ENCODE measurements at places on chromosomes 2 and 18. TPM values are rescaled to one million over a fixed set of nuclear protein-coding genes. Genes with fewer than 3 reads are reported as not detected.

GRCh38 chr2:233063269-233063975 is 3.3 kb downstream of the INPP5D start:
- no peak overlapping the region for H3K4me3 ChIP-seq
- no peak overlapping the region for H3K27ac ChIP-seq
- H3K27me3 ChIP-seq = no peaks in the 10 kb centered on the region
- no peaks in the 10 kb centered on the region for H3K4me1 ChIP-seq

- no peak overlapping the region for H3K27ac ChIP-seq
- no peaks in the 10 kb centered on the region for H3K27me3 ChIP-seq
- no peaks in the 10 kb centered on the region for H3K36me3 ChIP-seq
- DNase-seq = no peak
- H3K4me1 ChIP-seq = no peaks in the 10 kb centered on the region
Measured at GRCh38 chr18:13909141-13909940, 6.0 kb downstream of the MC2R start.

GRCh38 chr2:198930170-198930569 is 527.6 kb downstream of the SATB2 start:
- H3K27ac ChIP-seq = no peak overlapping the region
- no peak overlapping the region for H3K4me3 ChIP-seq
- H3K36me3 ChIP-seq = no peaks in the 10 kb centered on the region
- DNase-seq = no peak

DNA sequence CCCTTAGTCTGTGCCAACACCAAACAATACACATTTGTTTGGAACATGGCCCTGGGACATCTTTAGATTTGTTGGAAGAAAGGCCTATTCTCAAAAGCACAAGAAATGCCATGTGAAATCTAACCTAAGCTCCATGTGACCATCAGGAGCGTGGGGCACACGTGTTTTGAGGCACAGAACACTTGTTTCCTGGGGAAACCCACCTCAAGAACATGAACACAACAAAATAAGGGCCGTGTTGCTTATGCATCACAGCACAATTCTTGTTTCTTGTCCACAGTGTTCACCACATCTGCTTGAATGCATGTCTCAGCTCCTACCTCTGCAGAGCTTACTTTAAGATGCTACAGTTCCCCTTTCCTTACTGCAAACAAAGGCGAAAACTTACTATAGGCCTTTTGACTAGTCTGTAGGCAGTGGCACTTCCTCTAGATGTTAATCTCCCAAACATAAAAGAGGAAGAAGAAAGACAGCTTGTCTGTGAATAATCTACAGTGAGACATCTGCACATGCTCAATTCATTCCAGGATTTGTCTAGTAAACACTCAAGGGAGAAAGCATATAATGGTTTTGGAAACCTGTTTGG is 165.0 kb downstream of the ANKRD44 start:
- DNase-seq = no peak
- H3K27ac ChIP-seq = no peak overlapping the region
- H3K36me3 ChIP-seq = peaks cover 2% of the 10 kb centered on the region
- no peak overlapping the region for H3K4me3 ChIP-seq

DNA sequence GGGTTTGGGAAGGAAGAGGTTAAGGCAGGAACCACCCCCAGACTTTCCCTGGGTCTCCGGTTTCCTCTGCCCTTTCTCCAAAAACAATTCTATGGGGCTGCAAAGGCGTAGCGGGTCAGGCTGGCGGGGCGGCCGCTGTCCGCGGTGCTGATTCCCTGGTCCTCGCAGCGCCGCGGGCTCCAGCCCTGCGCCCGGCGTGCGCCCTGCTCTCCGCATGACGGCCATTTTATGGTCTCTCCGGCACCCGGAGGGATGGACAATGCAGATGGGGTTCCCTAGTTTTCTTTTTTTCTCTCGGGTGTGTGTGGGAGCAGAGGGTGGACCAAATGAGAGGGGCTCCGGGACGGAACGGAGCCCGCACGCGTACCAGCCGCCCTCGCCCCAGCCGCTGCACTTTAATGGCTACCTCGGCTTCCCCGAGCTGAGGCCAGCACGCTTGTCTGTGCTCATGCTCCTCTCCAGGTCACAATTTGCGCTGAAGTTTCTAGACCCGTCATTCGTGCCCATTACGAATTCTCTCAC is 1.6 kb downstream of the ST8SIA3 start:
- H3K4me3 ChIP-seq = no peak overlapping the region
- no peaks in the 10 kb centered on the region for H3K36me3 ChIP-seq
- H3K4me1 ChIP-seq = no peaks in the 10 kb centered on the region
- DNase-seq = no peak
- H3K27me3 ChIP-seq = no peaks in the 10 kb centered on the region
- no peak overlapping the region for H3K27ac ChIP-seq

- no peak overlapping the region for H3K4me3 ChIP-seq
- DNase-seq = peak; percentile 22
- H3K36me3 ChIP-seq = no peaks in the 10 kb centered on the region
- H3K27me3 ChIP-seq = no peaks in the 10 kb centered on the region
- no peak overlapping the region for H3K27ac ChIP-seq
Measured at GRCh38 chr2:216659276-216659675, 26.1 kb downstream of the IGFBP2 start.

The FIGLA gene
- total RNA-seq = not detected

The CHST9 gene
- total RNA-seq = not detected

DNA sequence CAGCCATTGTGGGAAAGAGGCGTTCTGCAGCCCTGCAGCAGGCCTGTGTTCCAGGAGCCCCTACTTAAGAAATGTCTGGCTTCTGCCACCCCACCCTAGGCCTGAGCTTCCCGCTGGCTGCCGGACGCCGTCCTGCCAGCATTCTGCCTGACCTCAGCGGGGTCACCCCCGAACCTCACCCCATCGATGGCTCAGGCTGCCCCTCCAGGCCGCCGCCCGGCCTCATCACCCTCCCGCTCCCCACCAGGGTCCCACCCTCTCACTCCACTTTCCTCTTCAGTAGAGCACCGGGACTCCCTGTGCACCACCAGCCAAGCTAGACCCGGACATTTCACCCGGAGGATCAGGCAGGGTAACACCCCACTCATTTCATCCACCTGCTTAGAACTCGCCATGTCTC is 73.6 kb upstream of the SALL3 start:
- no peak for DNase-seq
- no peaks in the 10 kb centered on the region for H3K27me3 ChIP-seq
- H3K4me3 ChIP-seq = no peak overlapping the region

- H3K4me3 ChIP-seq = no peak overlapping the region
- no peaks in the 10 kb centered on the region for H3K4me1 ChIP-seq
- DNase-seq = no peak
- H3K36me3 ChIP-seq = no peaks in the 10 kb centered on the region
- no peaks in the 10 kb centered on the region for H3K27me3 ChIP-seq
Measured at GRCh38 chr2:42369532-42370229, 8.7 kb upstream of the COX7A2L start.

The CD8A gene
- total RNA-seq = 2.9 TPM

- no peaks in the 10 kb centered on the region for H3K36me3 ChIP-seq
- no peak overlapping the region for H3K4me3 ChIP-seq
- H3K27me3 ChIP-seq = no peaks in the 10 kb centered on the region
- H3K27ac ChIP-seq = no peak overlapping the region
- DNase-seq = peak; percentile 53
- H3K4me1 ChIP-seq = no peaks in the 10 kb centered on the region
Measured at GRCh38 chr2:240389302-240389805, 46.1 kb upstream of the GPC1 start.

DNA sequence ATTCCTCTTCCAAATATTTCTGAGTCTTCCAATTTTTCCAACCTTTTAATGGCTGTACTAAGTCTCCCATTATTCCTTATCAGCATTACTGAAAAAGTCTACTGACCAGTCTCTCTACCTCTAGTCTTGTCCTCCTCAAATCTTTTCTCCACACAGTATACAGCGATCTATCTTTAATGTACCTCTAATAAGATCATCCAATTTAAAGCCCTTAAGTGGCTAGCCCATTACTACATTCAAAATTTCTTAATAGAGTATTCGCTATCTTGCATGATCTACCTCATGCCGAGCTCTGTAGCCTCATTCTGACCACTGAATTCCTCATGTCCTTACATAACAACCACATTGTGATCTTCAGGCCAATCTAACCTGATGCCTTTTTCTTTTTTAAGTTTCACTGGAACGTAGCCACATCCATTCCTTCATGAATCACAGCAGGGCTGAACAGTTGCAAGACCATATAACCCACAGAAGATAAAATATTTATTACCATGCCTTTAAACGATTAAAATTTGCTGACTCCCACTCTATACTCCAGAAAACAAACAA is 57.9 kb downstream of the SLC66A3 start:
- no peaks in the 10 kb centered on the region for H3K36me3 ChIP-seq
- H3K27me3 ChIP-seq = no peaks in the 10 kb centered on the region
- H3K4me1 ChIP-seq = no peaks in the 10 kb centered on the region
- H3K4me3 ChIP-seq = no peak overlapping the region
- no peak overlapping the region for H3K27ac ChIP-seq
- no peak for DNase-seq

The REG3G gene
- total RNA-seq = 0.71 TPM

DNA sequence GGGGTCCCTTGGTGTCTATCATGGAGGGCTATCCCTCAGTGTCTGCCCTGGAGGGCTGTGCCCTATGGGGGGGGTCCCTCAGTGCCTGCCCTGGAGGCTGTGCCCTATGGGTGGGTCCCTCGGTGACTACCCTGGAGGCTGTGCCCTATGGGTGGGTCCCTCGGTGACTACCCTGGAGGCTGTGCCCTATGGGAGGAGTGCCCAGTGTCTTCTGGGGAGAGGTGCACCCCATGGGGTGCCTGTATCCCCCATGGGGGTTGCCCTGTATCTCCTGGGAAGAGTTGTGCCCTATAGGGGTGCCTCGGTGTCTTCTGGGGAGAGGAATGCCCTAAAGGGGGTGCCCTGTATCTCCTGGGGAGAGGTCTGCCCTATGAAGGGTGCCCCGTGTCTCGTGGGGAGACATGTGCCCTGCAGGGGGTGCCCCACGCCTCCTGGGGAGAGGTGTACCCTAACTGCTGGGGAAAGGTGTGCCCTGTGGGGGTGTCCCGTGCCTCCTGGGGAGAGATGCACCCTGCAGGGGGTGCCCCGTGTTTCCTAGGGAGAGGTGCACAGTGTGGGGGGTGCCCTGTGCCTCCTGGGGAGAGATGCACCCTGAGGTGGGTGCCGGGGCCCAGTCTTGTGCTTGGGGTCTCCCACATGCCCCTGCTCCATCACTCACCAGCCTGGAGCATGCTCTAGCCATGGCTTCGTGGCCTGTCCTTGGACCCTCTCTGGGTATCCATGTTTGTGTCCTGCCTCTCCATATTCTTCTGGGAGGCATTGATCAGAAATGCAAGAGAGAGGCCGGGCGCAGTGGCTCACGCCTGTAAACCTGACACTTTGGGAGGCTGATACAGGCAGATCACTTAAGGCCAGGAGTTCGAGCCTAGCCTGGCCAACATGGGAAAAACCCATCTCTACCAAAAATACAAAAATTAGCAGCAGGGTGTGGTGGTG is 215.6 kb downstream of the HDAC4 start:
- no peak overlapping the region for H3K27ac ChIP-seq
- H3K36me3 ChIP-seq = peaks cover 1% of the 10 kb centered on the region
- peak; percentile 59 for DNase-seq

GRCh38 chr2:169859423-169859822 is 32.2 kb downstream of the UBR3 start:
- H3K4me3 ChIP-seq = no peak overlapping the region
- no peaks in the 10 kb centered on the region for H3K36me3 ChIP-seq
- H3K27ac ChIP-seq = no peak overlapping the region
- no peaks in the 10 kb centered on the region for H3K4me1 ChIP-seq

The COL4A3 gene
- total RNA-seq = 17.8 TPM

DNA sequence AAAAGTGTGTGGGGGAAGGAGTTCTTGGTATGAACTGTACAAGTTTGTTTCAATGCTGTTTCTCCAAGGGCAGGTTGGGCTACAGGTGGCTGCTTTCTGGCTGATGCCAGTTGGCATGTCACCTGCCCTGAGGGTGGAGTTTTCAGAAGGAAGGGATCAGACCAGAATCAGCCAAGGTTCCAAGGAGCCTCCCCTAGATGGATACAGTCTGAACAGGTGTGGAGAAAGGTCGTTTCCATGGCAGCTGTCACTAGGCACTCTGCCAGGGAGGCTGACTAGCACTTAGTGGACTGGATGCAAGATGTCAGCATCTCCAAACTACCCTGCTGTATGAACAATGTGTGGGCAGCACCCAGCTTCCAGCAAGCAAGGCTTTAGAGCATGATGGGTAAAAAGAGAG is 444.4 kb upstream of the HNRNPA3 start:
- no peak for DNase-seq
- H3K4me3 ChIP-seq = no peak overlapping the region
- no peak overlapping the region for H3K27ac ChIP-seq
- no peaks in the 10 kb centered on the region for H3K4me1 ChIP-seq

Data from aorta (tissue), 5 donors.